ENCODE measurements at places on chromosomes 2 and 18.

GRCh38 chr18:5253910-5254309 lies 41.6 kb downstream of the ZBTB14 start:
- no peak for DNase-seq

DNA sequence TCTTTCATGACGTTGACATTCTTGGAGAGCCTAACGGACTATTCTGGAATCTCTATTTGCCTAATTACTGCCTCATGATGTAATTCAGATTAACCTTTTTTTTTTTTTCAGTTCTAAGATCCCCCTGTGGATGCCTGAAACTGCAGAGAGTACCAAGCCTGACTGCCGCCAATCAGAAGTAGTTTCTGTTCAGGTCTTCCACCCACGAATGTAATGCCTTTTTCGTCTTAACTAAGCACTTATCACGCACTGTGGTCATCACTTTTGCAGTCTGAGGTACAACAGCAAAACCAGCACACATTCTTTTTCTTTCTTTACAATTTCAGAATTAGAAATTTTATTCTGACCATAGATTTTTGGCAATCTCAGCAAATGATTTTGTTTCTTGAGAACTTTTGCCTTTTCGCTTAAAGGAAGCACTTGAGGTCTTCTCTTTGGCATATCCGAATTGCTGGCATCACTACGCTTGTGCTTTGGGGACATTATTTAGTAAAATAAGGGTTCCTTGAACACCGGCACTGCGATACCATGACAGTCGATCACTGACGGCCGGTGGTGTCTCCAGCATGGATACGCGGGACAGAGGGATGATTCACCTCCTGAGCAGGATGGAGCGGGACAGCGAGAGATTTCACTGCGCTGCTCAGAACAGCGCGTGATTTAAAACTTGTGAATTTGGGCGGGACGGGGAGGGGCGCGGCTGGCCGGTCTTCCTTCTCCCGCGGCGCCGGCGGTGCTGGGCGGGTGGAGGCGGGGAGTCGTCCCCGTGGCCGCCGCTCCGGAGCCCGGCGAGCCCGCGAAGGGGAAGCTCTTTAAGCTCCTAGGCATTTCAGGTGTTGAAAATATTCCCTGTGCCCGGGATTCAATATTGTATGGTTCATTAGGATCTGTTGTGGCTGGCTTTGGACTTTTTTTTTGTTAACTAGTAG lies 32.0 kb upstream of the GPR55 start:
- DNase-seq = no peak

DNA sequence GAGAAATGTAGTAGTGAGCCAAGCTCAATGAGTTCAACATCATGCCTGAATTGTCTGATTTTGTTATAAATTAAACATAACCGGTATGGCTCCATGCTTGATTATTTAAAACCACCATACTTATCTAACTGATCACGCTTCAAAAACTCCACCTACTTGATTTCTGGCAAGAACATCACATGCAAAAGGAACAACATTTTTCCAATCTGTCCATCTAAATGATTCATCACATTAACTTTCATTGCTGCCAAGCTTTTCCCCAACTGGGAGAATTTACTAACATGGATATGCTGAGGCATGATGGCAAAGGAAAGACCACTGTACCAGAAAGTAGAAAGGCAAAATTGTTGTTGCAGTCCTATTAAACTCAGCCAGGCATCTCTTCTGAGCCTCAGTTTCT lies 286.8 kb downstream of the TRIB2 start:
- DNase-seq = no peak

DNA sequence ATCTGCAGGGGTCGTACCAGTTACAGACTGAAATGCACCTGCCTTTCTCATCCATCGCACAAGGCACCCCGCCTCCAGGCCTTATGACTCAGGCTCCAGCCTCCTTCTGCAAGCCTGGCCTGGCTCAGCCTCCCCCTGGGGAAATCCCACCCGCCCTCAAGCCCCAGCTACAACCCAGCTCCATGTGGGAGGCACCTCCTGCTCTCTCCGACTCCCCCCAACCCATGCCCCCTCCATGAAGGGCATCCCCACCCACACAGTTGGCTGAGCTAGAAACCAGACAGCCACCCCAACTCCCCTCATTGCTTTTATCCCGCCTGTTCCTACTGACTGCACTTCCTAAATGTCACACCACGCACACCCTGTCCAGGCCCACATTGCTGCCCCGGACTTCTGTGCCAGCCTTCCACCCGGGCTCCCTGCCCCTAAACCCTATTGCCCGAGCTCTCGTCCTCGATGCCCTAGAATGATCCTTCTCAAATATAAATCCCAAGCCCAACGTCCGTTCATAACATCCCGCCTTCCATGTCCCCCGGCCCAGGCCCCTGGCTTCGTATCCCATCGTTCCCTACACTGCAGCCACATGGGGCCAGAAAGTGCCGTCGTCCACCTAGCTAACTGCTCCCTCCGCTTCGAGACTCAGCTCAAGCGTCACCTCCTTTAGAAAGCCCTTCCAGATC lies 9.9 kb downstream of the DNMT3A start:
- no peak for DNase-seq

DNA sequence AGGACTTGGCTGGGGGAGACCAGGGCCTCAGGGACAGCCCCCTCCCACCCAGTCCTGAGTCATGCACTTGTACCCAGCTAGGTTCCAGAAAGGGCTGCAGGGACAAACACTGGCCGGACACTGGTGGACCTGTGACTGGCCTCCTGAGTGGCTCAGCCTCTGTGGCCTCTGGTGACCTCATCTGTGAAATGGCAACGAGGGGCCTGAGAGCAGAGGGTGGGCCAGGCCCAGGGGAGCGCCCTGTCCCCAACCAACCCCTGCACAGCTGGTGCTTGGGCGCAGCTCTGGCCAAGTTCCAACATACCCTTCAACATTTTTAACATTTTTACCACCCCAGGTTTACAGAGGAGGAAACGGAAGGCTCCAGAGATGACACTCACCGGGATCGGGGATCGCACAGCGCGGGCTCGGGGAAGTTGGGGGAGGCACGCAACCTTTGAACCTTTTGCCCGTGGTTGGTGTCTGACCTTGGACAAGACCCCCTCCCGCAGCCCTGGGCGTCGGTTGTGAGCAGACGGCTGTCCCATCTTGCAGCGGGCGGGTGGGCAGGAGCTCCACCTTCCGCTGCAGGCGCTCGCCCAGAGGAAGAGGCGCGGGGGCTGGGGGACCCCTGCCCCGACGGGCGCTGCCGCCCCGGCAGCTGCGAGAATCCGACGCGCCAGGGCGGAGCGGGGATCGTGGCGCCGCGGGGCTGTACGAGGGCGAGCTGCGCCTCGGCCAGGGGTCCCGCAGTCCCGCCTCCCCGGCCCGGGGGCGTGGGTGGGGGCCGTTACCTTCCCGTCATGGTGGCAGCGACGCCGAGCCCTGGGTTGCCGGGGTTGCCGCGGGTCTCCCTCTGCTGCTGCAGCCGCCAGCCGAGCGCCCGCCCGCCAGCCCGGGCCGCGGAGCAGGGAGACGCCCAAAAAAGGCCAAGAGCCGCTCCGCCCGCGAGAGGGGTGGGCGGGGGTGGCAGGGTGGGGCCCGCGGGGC lies 805 bp downstream of the LIMS2 start:
- no peak for DNase-seq

DNA sequence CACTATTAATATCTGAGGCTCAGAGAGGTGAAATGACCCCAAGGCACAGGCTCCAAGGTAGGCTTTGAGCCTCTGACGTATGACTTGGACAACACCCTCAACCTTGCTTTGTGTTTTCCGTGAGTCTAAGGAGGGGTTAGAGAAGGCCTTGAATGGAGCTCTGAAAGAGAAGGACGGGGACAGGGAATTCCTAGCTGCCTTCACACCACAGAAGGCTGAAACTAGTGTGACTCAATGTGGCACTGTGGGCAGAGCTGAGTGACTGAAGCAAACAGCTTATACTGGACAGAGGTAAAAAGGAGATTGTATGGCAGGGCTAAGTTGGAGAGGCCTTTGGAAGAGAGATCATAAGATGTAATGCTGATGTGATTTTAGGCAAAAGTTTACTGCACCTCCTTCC lies 3.5 kb upstream of the NCK2 start:
- no peak for DNase-seq

- DNase-seq = no peak
Observed at GRCh38 chr2:60439219-60439974, 114.1 kb downstream of the BCL11A start.

GRCh38 chr18:79916546-79917168 lies 34.8 kb downstream of the SLC66A2 start:
- DNase-seq = no peak

- no peak for DNase-seq
Observed at GRCh38 chr18:34003687-34004086, 221.0 kb downstream of the NOL4 start.

DNA sequence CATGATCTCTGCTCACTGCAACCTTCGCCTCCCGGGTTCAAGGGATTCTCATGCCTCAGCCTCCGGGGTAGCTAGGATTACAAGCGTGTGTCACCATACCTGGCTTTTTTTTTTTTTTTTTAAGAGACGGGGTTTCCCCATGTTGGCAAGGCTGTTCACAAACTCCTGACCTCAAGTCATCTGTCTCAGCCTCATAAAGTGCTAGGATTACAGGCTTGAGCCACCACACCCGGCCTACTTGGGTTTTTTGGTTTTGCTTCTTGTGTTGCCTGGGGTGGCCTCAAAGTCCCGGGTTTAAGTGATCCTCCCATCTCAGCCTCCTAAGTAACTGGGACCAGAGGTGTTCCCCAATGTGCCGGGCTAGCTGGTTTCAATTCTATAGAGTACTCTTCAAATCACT lies 64.6 kb downstream of the NAPG start:
- no peak for DNase-seq

Data from brain pericyte (primary cell).